H9 (cell line): ENCODE measurements at places on chromosomes 4 and X. TPM values are rescaled to one million over a fixed set of nuclear protein-coding genes. Genes with fewer than 3 reads are reported as not detected.

CXCL11 gene
- not detected in 2 replicates for total RNA-seq

ADAM29 gene
- not detected in 2 replicates for total RNA-seq

AKAP4 gene
- total RNA-seq: not detected in 2 replicates

HERC5 gene
- total RNA-seq: 17.2 and 18.5 TPM in 2 replicates

PLP1 gene
- total RNA-seq: 86.3 and 88.3 TPM in 2 replicates

GRCh38 chr4:170247596-170247995 is 157.8 kb upstream of the AADAT start:
- DNase-seq: no peak
- H3K4me3 ChIP-seq: no peak overlapping the region
- no peak overlapping the region for H3K27ac ChIP-seq
- H3K27me3 ChIP-seq: no peaks in the 10 kb centered on the region
- no peaks in the 10 kb centered on the region for H3K36me3 ChIP-seq

DNA sequence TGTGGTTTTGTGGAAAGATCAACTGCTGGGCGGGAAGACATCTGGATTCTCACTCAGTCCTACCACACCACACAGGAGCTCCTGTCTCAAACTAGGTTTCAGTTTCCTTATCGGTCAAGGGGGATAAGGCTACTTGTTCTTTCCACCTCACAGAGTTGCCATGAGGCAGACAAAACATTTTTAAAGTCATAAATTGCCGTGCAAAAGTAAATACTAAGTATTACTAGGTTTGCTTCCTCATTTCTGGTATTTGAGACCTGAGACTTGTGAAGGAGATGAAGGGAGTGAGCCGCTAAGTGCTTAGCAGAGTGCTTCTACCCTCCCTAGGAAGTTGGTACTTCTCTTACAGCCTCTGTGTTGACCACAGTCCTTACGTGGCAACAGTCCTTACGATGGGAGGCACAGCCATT is 1.5 kb downstream of the LAP3 start:
- H3K4me1 ChIP-seq: no peaks in the 10 kb centered on the region; the same call in 1 of the 2 replicates
- peaks cover 13% of the 10 kb centered on the region; the same call in 2 of the 3 replicates for H3K36me3 ChIP-seq
- no peaks in the 10 kb centered on the region; the same call in 1 of the 2 replicates for H3K27me3 ChIP-seq
- no peak overlapping the region for H3K27ac ChIP-seq
- DNase-seq: no peak
- H3K4me3 ChIP-seq: peak overlapping the region; percentile 82

DNA sequence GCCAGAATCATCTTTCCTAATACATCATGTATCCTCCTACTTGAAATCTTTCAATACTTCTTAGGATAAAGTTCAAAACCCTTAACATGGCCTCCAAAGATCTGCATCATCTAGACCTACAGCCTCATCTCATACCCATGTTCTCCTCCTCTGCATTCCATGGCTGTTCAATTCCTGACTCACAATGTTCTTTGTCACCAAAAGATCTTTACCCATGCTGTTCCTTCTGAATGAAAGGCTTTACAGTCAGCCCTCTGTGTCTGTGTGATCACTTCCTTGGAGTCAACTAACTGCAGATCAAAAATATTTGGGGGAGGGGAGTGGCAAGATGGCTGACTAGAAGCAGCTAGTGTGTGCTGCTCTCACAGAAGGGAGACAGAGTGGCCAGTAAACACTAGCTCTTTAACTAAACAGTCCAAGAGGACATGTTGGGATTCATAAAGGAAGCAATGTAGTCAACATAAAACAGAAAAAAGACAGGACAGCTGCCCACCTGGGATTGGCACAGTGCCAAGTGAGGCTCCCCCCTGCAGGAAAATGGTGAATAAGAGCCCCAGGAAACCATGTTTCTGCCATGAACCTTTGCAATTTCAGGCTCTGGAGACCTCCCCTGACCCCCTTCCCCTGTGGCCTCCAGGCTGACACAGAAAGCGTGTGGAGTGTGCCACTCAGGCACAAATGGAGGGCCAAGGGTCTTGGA is 31.9 kb downstream of the CBR4 start:
- H3K4me3 ChIP-seq: no peak overlapping the region
- H3K36me3 ChIP-seq: peaks cover 38% of the 10 kb centered on the region
- no peak overlapping the region for H3K27ac ChIP-seq
- DNase-seq: no peak
- H3K27me3 ChIP-seq: no peaks in the 10 kb centered on the region

- no peaks in the 10 kb centered on the region; the same call in 1 of the 2 replicates for H3K36me3 ChIP-seq
- H3K27ac ChIP-seq: peak overlapping the region; percentile 21
- no peak overlapping the region for H3K4me3 ChIP-seq
- peak; percentile 71 for DNase-seq
- H3K4me1 ChIP-seq: peaks cover 30% of the 10 kb centered on the region
- H3K27me3 ChIP-seq: no peaks in the 10 kb centered on the region
Observed at GRCh38 chr4:55183926-55184599, 58.7 kb upstream of the KDR start.

GRCh38 chr4:124167602-124168001 is 544.9 kb downstream of the ANKRD50 start:
- H3K27ac ChIP-seq: no peak overlapping the region
- DNase-seq: no peak
- no peaks in the 10 kb centered on the region; the same call in 2 of the 3 replicates for H3K36me3 ChIP-seq
- H3K4me1 ChIP-seq: no peaks in the 10 kb centered on the region
- H3K4me3 ChIP-seq: no peak overlapping the region

DNA sequence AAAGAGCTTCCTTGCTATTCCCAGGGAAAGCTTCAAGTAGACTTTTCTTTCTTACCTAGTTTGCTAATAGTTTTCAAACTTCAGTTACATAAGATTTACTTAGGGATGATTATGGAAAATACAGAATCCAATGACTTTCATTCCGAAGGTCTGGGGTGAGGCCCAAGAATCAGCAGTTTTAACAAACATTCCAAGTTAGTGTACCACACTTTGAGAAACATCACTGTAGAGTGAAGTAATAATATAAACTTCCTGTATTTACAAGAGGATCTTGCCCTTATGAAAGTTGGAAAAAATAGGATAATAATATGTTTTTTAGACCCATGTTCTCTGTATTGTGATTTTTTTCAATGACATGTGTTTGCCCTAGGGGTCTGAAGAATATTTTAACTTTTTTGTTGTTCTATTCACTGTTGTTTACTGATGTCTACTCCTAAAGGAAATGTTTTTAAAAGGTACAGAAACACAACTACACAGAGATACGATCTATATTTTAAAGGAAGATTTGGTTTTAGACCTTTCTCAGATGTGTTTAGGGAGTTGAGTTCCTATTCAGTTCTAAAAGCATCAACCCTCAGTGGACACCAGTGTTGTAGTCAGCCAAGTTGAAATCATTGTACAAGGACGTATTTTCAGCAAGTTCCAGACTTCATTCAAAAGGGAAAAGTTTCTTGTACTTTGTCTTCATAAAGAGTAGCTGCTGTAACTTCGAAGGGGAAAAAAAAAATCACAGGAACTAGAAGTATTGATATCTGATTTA is 295.8 kb upstream of the SLC7A11 start:
- H3K36me3 ChIP-seq: no peaks in the 10 kb centered on the region; the same call in 1 of the 2 replicates
- H3K27me3 ChIP-seq: no peaks in the 10 kb centered on the region
- no peaks in the 10 kb centered on the region for H3K4me1 ChIP-seq
- H3K4me3 ChIP-seq: no peak overlapping the region
- DNase-seq: no peak

- no peak overlapping the region for H3K27ac ChIP-seq
- H3K4me3 ChIP-seq: no peak overlapping the region
- no peaks in the 10 kb centered on the region for H3K4me1 ChIP-seq
- no peak for DNase-seq
- no peaks in the 10 kb centered on the region for H3K27me3 ChIP-seq
- no peaks in the 10 kb centered on the region for H3K36me3 ChIP-seq
Observed at GRCh38 chr4:172813359-172813923, 355.2 kb upstream of the GALNT7 start.

DNA sequence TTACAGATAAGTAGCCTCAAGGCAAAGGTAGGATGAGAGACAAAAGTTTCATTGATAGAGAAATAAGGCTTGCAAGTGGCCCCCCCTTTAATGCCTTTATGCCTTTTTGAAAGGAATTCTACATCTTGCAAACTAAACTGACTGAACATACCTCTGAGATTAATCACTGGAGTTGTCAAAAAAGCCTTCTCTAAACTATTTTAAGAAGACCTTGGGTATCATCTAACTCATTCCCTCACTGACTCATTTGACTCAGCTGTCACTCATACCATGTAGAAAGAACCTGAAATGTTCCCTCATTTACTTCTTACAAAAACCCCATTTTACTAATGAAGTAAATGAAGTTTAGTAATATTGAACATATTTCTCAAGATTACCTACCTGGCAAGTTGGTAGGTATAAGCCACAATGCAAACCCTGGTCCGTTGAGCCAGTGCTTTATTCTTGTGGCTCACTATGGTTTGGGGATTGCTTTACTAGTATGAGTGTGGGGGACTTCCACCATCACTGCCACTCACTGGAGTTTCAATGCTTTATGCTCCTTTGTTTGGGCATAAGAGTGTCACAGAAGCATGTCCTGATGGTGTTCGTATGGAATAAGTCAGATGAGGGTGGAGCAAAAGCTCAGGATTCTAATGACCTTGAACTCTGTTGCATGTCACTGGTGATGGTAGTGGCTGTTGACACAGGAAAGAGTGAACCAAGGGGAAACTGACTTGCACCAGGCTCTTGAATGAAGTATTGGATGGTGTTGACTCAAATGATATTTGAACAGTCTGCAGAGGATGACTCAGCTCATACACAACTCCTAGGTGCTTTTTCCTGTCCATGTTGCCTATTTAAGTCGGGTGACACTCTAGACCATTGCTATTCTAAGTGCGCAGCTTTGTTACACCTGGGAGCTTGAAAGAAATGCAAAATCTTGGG is 305.5 kb upstream of the EMCN start:
- H3K4me1 ChIP-seq: peaks cover 9% of the 10 kb centered on the region
- no peaks in the 10 kb centered on the region for H3K27me3 ChIP-seq
- no peak overlapping the region for H3K27ac ChIP-seq
- no peaks in the 10 kb centered on the region for H3K36me3 ChIP-seq
- DNase-seq: no peak
- no peak overlapping the region for H3K4me3 ChIP-seq

- peak overlapping the region; percentile 84 for H3K4me3 ChIP-seq
- DNase-seq: peak; percentile 39
- H3K4me1 ChIP-seq: peaks cover 5% of the 10 kb centered on the region; the same call in 1 of the 2 replicates
- H3K27me3 ChIP-seq: no peaks in the 10 kb centered on the region; the same call in 1 of the 2 replicates
Observed at GRCh38 chrX:150897421-150898320, 797 bp downstream of the CD99L2 start.

DNA sequence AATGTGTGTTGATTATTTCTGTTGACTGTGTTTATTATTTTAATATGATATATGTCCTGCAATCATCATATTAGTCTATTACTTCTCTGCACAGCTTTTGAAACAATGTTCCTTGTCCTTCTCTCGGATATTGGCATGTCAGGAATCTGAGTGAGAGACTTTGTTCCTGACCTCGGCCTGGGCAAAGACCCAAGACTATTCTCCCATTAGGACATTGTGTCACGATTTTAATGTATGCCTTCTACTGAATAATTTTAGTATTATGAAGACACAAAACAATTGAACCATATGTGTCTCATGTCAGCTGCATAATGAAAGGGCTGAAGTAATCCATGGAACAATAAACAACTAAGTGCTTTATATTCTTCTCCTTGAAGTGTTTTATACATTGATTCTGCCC is 580.8 kb upstream of the TENM3 start:
- no peak overlapping the region for H3K27ac ChIP-seq

- no peaks in the 10 kb centered on the region for H3K4me1 ChIP-seq
- no peak overlapping the region for H3K4me3 ChIP-seq
- H3K27me3 ChIP-seq: no peaks in the 10 kb centered on the region
- no peak overlapping the region for H3K27ac ChIP-seq
- no peaks in the 10 kb centered on the region; the same call in 1 of the 3 replicates for H3K36me3 ChIP-seq
- no peak for DNase-seq
Observed at GRCh38 chr4:176769514-176769913, 23.2 kb downstream of the VEGFC start.

GRCh38 chrX:9745417-9746115 is 20.1 kb downstream of the GPR143 start:
- no peak for DNase-seq
- no peak overlapping the region for H3K4me3 ChIP-seq
- 0 out of 2 replicates have a peak, but pooled peaks cover 2% of the 10 kb centered on the region for H3K4me1 ChIP-seq
- H3K27me3 ChIP-seq: no peaks in the 10 kb centered on the region

DNA sequence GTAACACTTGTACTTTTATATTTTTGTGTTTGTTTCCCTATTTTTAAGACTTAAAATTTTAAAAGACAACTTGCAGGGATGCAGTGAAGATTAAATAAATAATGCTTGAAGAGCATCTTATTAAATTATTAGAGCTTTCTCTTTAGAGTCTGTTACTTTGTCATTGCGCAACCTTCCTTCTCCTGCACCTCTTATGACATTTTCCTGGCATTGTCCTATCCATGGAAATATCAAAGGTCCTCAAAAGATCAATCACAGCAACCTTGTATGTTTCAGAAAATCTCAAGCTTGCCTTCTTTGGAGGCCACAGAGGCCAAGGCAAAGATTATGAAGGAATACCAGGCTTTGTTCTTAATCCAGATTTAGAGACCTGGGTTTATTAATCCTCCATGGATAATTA is 116.3 kb downstream of the GRXCR1 start:
- H3K4me3 ChIP-seq: no peak overlapping the region
- H3K36me3 ChIP-seq: peaks cover 24% of the 10 kb centered on the region
- no peaks in the 10 kb centered on the region for H3K27me3 ChIP-seq

GRCh38 chrX:136652822-136653723 is 5.1 kb downstream of the CD40LG start:
- no peaks in the 10 kb centered on the region for H3K27me3 ChIP-seq
- no peaks in the 10 kb centered on the region for H3K36me3 ChIP-seq
- no peak overlapping the region for H3K4me3 ChIP-seq

DNA sequence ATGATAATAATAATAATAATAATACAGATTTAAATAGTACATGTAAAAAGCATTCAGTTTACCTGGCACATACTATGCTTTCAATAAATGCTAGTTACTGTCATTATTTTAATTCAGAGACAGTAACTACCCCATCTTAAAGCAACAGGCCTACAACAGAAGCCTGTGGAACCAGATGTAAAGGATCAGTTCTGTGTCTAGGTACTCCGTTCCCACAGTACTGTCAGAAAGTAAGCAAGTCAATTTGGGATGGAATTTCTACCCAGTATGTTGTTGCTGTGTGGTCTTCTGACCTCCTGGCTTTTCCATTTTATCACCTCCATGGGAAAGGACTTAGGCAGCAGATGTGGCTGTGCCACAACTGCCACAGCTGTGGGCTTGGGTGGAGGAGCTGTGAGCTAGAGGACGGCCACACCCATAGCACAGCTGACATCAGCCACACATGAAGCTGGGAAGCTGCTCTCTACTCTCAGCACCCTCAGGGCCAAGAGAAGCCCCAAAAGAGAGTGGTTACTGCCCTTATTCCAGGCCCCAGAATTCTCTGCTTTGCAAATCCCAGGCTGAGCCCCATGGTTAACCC is 102.8 kb downstream of the CBR4 start:
- no peak overlapping the region for H3K4me3 ChIP-seq
- no peak overlapping the region for H3K27ac ChIP-seq
- no peaks in the 10 kb centered on the region for H3K4me1 ChIP-seq
- peaks cover 14% of the 10 kb centered on the region for H3K36me3 ChIP-seq
- no peaks in the 10 kb centered on the region for H3K27me3 ChIP-seq
- DNase-seq: no peak

DNA sequence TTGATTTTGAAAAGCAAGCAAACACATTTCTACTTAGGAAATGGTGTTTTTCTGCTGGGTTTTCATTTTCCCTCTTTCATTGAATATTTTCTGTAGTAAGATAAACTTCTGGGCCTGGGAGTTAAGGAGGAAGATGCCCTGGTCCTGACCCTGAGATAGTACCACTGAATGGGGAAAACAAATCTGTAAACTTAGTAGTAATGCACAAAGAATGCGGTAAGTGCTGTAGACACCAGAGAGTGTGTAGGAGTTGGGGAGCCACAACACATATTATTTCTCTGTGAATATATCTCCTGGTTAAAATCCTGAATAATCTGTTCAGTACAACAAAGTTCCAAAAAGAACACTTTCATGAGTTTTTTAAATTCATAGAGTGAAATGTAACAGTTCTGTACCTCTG is 178.3 kb downstream of the MAPK10 start:
- H3K27ac ChIP-seq: no peak overlapping the region
- peaks cover 7% of the 10 kb centered on the region; the same call in 1 of the 2 replicates for H3K36me3 ChIP-seq
- H3K4me3 ChIP-seq: no peak overlapping the region
